ENCODE measurements at places on chromosomes 5 and 9.

DNA sequence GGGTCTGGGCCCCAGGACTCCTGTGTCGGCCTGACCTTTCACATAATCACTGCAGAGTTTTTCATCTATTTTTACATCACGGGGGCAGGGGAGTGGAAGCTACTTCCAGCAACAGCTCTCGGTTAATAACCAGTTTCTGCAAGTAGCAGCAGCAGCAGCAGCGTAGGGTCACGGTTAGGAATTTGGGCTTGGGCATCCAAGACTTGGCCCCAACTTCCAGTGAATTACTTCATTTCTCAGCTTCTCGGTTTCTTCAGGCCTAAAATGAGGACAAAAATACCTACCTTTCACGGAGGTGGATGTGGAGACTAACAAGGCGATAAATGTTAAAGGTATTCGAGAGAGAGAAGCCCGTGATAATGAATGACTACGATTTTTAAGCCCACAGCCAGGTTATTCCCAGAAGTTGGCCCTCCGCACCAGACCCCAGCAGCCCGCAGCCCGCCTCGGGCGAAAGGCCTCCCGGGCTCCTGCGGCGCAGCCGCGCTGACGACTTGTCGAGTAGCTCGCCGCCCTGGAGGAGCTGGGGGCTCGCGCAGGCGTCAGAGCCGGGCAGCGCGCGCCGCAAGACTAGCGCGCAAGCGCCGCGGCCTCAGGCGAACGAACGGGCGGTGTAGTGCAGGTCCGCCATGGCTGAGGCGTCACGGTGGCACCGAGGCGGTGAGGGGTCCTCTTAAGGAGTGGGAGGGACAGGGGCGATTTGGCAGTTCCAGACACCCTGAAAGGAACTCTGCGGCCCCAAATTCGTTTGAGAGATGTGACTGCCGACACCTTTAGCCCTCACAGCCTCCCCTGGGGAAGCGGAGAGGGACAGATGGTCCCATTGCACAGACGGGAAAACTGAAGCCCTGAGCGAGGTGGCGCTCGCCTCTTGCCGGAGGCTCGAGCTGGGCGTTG lies at the start of gene PKD2L2:
PKD2L2 (plus strand) TSS at position 595 of the 897 bp plus-strand sequence; CDS start at position 630, 35 bp downstream.
- peak; percentile 92 for DNase-seq

- DNase-seq: no peak
These were observed 171.8 kb downstream of the XRCC4 start for GRCh38 chr5:83249156-83249555.

- no peak for DNase-seq
These were observed 4.1 kb downstream of the CCDC127 start for GRCh38 chr5:213803-214395.

- DNase-seq: no peak
These were observed 23.2 kb upstream of the NEURL1B start for GRCh38 chr5:172617817-172618216.

GRCh38 chr9:114434878-114435311 lies 47.1 kb upstream of the AKNA start:
- peak; percentile 66 for DNase-seq

DNA sequence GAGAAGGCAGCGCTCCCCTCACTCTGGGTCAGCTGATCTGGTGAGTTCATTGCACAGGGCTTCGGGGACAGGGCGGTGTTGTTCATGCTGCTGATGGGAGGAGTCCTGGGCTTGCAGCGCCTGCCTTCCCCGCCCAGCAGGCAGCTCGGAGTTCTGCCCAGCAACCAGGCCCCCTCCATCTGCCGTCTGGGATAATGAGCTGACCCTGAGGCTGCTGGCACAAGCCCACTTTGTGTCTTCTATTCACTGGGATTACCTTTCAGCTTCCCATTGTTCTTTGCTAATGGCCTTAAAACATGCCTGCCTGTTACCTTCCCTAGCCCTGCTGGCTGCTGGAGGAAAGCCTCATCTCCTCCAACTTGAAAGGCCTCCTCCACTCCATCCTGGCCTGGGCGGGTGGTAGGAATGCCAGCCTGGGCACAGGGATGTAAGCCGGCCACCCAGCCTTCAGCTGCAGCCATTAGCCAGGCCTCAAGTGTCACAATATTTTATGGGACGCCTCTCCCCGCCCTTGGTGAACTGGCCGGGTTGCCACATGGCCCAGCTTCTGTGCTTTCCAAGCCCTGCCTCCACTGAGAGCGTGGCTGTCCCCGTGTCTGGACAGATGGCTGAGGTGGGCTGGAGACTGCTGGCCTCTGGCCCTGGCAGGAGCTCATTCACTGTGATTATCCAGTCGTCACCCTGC lies 70.4 kb downstream of the GADD45G start:
- DNase-seq: no peak

DNA sequence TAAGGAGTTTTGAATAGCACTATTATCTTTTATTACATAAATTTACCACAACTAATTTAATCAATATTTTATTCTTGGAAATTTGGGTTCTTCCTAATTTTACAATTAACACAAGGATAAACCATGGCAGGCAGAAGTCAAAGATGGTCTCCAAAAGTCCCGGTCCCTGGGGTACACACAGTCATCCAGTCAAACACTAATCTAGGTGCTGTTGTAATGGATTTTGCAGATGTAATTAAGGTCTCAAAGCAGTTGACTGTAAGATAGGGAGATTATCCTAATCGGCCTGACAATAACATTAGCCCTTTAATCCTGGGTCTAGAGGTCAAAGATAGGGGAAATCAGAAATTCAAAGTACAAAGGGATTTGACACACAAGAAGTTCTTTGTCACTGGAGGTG lies 57.5 kb upstream of the HTR1A start:
- no peak for DNase-seq

- no peak for DNase-seq
These were observed 34.5 kb upstream of the GABRP start for GRCh38 chr5:170748951-170749471.

DNA sequence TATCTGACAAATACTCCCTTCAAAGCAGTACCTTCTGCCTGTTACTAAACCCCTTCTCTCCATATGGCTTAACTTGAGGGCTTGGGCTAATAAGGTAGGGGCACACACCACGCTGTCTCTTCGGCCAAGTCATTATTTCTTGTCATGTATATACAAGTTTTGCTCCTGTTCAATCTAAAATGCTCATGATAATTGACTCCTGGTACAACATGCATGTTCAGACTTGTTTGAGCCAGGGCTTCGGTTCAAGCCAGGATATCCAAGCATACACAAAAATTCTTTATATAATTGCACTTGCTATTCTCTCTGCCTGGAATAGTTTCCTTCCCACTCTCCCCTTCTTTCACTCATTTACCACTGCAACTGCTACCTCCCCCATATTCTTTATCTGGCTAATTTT lies 756.0 kb upstream of the C9orf72 start:
- no peak for DNase-seq

GRCh38 chr9:129278391-129279237 lies 100.6 kb upstream of the IER5L start:
- peak; percentile 75 for DNase-seq

DNA sequence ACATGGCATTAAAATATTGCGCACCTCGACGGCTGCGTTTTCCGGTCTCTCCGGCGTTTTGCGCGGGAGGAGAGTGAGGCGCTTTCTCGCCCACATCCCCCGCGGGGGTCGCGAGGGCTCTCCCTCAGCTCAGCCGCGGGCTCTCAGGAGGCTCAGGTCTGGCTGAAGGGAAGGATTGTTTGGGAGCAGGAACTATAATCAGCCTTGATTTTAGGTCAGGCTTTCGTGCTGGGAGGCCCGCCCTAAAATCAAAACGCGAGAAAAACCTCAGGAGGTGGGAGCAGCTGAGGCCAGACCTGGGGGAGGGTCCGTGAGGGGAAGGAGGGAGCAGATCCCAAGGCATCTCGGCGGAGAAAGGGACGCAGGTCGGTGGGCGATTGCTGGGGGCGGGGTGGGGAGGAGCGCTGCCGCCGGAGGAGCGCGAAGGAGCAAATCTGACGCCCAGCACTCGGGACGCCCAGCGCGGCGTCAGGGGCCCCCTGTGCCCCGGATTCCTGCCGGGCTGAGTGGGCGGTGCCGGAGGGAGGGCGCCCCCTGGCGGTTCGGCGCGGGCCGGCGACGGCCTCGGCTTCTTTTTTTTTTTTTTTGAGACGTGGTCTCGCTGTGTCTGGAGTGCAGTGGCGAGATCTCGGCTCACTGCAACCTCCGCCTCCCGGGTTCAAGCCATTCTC lies 18.7 kb upstream of the RNF130 start:
- DNase-seq: peak; percentile 92

DNA sequence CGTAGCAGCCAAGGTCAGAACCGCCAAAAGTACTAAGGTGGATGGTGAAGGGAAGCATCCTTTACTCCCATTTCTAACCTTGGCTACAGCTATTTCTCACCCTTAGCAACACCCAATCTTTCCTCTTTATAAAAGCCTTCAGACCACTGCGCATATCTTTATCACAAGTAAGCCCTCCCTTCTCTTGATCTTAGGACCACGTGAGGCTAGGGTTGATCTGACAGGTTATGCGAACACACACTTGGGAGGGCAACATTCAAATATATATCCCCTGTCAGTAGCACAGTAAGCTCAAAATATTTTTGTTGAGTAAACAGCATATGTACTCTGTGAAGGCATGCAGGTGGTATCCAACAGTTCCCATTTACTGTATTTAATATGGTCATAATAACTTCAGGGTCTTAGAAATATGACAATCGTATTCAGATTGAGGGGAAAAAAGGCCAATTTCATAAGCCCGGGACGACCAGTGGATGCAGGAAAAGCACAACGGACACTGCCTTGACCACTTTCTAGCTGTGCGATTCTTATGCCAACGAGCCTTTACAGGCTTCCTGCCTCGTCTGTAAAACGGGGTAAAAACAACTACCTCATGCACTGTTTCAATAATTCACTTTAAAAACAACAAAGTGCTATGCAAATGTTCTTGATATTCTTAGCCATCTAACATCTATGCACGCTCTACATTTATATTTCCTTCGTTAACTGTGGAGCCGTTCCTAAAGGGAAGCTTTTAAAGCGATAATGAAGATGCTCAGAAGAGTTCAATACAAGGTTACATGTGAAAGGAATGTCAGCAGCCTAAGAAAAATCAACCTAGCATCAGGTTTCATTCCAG lies 1.3 kb downstream of the ARSB start:
- peak; percentile 8 for DNase-seq

GRCh38 chr5:39352951-39353350 lies 11.3 kb downstream of the C9 start:
- DNase-seq: no peak

GRCh38 chr9:32501868-32502267 lies 24.1 kb downstream of the RIGI start:
- DNase-seq: no peak

- no peak for DNase-seq
These were observed 29.8 kb downstream of the ADAM19 start for GRCh38 chr5:157545610-157546310.

- no peak for DNase-seq
These were observed 69.6 kb upstream of the TAF1L start for GRCh38 chr9:32705059-32705458.

GRCh38 chr9:1929722-1930244 lies 85.4 kb upstream of the SMARCA2 start:
- DNase-seq: no peak

GRCh38 chr9:94985649-94986048 lies 259.1 kb downstream of the AOPEP start:
- no peak for DNase-seq

- DNase-seq: peak; percentile 82
These were observed 32.3 kb downstream of the TNPO1 start for GRCh38 chr5:72848474-72849428.

Measured in GM03348 (cell line).